ENCODE measurements at places on chromosomes 3 and 15. TPM values are rescaled to one million over a fixed set of nuclear protein-coding genes. Genes with fewer than 3 reads are reported as not detected.

The CEP97 gene
- 21.5 TPM for total RNA-seq

The NRG4 gene
- total RNA-seq = not detected

GRCh38 chr3:147672035-147672434, 262.9 kb downstream of the ZIC1 start:
- no peaks in the 10 kb centered on the region for H3K27me3 ChIP-seq
- no peaks in the 10 kb centered on the region for H3K4me1 ChIP-seq
- H3K4me3 ChIP-seq = no peak overlapping the region
- DNase-seq = no peak
- no peaks in the 10 kb centered on the region for H3K36me3 ChIP-seq

GRCh38 chr3:12273045-12273695, 15.7 kb upstream of the PPARG start:
- H3K4me1 ChIP-seq = peaks cover 1% of the 10 kb centered on the region
- no peak overlapping the region for H3K4me3 ChIP-seq
- H3K27me3 ChIP-seq = peaks cover 26% of the 10 kb centered on the region
- no peaks in the 10 kb centered on the region for H3K36me3 ChIP-seq
- DNase-seq = no peak

Measured in activated naive CD8-positive, alpha-beta T cell treated with anti-CD3 and anti-CD28 coated beads, Interleukin-2, amount 10 ng/mL, durations not matched to agents 7 days and 5 days (primary cell).